Spleen (tissue), 13 donors: ENCODE measurements at places on chromosomes 2 and 18. TPM values are rescaled to one million over a fixed set of nuclear protein-coding genes. Genes with fewer than 3 reads are reported as not detected.

Gene CRYGD
- not detected for total RNA-seq

DNA sequence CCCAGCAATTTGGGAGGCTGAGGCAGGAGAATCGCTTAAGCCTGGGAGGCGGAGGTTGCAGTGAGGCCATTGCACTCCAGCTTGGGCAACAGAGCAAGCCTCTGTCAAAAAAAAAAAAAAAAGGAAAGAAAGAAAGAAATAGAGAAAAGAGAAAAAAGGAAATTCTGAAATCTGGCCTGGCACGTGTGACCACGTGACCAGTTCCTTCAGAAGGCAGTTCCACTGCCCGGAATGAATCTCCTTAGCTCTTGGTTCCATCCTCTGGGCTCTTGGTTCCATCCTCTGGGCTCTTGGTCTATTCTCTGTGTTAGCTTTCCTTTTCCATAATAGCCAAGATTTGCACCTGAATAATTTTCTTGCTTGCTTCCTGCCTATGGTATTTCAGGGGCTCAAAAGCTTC lies 5.3 kb upstream of the POMC start:
- DNase-seq, result no peak
- no peak overlapping the region for H3K4me3 ChIP-seq
- H3K4me1 ChIP-seq, result peaks cover 4% of the 10 kb centered on the region
- H3K27ac ChIP-seq, result no peak overlapping the region

DNA sequence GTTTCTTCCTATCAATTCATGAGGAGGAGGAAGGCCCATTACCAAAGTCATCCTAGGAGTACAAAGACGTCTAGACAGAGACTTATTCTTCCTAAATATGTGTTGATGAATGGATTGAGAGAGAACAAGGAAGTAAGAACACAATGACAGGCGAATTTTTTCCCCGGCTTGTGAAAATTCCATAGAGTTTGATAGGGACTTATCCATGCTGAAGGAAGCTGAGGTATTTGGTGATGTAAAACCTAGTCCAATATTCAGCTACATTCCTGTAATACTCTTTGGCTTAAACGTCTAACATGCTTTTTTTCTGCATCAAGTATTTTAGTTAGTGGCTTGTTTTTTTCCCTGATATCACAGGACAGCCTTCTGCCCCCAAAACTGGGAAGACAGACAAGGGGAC lies 121.9 kb upstream of the MYT1L start:
- H3K27me3 ChIP-seq, result no peaks in the 10 kb centered on the region
- H3K4me1 ChIP-seq, result no peaks in the 10 kb centered on the region
- DNase-seq, result no peak

Gene LAMA3
- 7.1 TPM for total RNA-seq

- H3K4me3 ChIP-seq, result no peak overlapping the region
- no peaks in the 10 kb centered on the region for H3K36me3 ChIP-seq
- no peak for DNase-seq
- no peak overlapping the region for H3K27ac ChIP-seq
- H3K27me3 ChIP-seq, result no peaks in the 10 kb centered on the region
These were observed 363.9 kb downstream of the KCNJ3 start for GRCh38 chr2:155062250-155062921.

Gene REG3A
- total RNA-seq, result not detected

Gene GRB14
- total RNA-seq, result 3.6 TPM

Gene GALNT13
- total RNA-seq, result 0.61 TPM

- no peaks in the 10 kb centered on the region for H3K36me3 ChIP-seq
- H3K4me1 ChIP-seq, result no peaks in the 10 kb centered on the region
- no peak overlapping the region for H3K4me3 ChIP-seq
- H3K27ac ChIP-seq, result no peak overlapping the region
These were observed 190.6 kb downstream of the FHOD3 start for GRCh38 chr18:36488131-36488530.

DNA sequence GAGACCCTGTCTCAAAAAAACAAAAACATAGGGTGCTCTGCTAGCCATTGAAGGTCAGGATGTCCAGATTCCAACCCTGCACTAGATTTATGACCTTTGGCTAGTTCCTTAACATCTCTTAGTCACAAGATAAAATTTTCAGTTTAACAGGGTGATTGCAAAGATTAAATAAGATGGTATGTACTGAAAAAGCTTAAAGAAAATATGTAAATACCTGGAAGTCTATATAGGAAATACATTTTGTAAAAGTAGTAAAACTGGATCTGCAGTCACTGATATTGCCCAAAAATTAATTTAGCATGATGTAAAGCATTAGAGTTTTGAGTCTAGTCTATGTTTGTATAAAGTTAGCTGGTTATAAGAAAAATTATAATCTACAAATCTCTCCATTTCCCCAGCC lies 5.4 kb upstream of the COX7A2L start:
- no peak for DNase-seq
- H3K27ac ChIP-seq, result no peak overlapping the region
- peaks cover 10% of the 10 kb centered on the region for H3K4me1 ChIP-seq
- no peak overlapping the region for H3K4me3 ChIP-seq

Gene STARD6
- not detected for total RNA-seq

Gene ZFP36L2
- total RNA-seq, result 120 TPM

- peaks cover 15% of the 10 kb centered on the region for H3K4me1 ChIP-seq
- peak overlapping the region; percentile 17 for H3K27ac ChIP-seq
These were observed 219.3 kb upstream of the APCDD1 start for GRCh38 chr18:10234912-10235660.

Gene GAREM2
- total RNA-seq, result 2.0 TPM

- peaks cover 73% of the 10 kb centered on the region for H3K27me3 ChIP-seq
- no peaks in the 10 kb centered on the region for H3K36me3 ChIP-seq
- H3K4me1 ChIP-seq, result no peaks in the 10 kb centered on the region
- H3K4me3 ChIP-seq, result peak within 1 kb of the TSS; percentile 36
- H3K27ac ChIP-seq, result no peak within 1 kb of the TSS
These were observed at the start of gene LONRF2 for GRCh38 chr2:100321866-100322820. Gene LONRF2, minus strand, starts transcription at chr2:100322501. Its CDS starts 408 bp downstream, at chr2:100322093.

Gene SERPINB12
- not detected for total RNA-seq

- peak; percentile 11 for DNase-seq
- no peaks in the 10 kb centered on the region for H3K36me3 ChIP-seq
- H3K4me1 ChIP-seq, result no peaks in the 10 kb centered on the region
- no peak overlapping the region for H3K27ac ChIP-seq
These were observed 5.7 kb upstream of the RTKN start for GRCh38 chr2:74447230-74447999.

Gene GPBAR1
- 5.8 TPM for total RNA-seq
